ENCODE measurements at places on chromosomes 11 and 22.

DNA sequence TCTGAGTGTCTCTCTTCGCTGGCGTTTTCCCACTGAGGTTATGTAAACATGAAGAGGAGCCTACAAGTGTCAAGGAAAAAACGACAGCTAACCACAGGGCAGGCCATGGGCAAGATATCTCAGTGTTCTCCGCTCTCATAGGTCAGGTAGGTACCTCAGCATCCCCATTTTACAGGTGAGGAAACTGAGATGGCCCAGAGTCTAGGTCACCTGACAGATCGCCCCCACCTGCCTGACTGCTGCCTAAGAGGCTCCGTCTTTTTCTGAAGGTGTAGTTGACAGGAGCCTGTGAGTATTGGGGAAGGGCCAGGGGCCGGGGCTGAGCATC is 847 bp upstream of the NDUFA6 start:
- no peak for DNase-seq

- no peak for DNase-seq
Measured at GRCh38 chr11:66685276-66686099, 7.8 kb upstream of the RBM4B start.

GRCh38 chr11:119538753-119539152 is 115.8 kb upstream of the THY1 start:
- no peak for DNase-seq

DNA sequence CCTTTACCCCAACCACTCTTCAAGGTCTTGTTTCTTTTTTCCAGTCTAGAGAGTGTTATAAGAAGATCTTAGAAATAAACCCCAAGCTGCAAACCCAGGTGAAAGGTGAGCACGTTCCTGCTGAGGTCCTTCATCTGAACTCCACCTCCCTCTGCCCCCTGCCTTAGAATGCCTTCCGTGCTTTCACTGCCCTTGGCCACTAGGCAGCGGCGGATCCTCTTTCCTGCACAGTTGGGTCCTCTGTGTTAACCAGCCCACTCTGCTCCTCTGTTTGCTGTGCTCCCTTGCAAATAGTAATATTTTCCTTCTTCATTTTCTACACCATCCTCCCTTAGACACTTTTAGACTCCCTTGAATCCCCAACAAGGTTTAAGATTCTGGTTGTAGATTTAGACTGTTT is 24.3 kb downstream of the TTC12 start:
- no peak for DNase-seq

DNA sequence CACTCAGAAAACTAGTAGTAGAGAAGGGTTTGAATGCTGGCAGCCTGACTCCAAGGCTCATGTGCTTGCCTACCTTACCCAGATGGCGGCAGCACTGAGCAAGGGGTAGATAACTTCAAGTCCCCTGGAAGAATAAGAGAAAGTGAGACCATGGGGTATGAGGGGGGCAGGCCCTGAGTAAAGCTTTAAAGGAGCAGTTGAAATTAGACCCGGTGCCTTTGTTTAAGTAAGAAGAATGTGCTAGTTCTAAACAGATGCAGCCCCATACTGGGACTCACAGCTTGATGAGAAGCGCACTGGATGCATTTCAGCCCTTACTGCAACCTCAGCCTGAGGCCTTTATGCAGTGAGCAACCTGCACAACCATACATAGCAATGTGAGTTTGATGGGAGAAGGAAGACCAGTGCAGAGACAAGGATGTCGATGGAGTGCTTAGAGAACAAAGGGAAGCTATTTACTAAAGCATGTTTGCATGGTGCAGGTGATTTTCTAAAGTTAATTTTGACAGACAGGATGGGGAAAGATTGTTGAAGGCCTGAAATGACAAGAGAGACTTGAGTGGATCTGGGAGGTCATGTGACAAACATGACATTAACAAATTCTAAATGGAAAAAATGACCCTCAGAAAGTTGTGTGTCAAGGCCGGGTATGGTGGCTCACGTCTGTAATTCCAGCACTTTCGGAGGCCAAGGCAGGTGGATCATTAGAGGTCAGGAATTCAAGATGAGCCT is 27.1 kb upstream of the TMA7B start:
- no peak for DNase-seq

GRCh38 chr22:36612458-36612857 is 83.5 kb upstream of the EIF3D start:
- DNase-seq, result no peak

- DNase-seq, result no peak
Measured at GRCh38 chr11:65452806-65453490, 30.4 kb downstream of the NEAT1 start.

DNA sequence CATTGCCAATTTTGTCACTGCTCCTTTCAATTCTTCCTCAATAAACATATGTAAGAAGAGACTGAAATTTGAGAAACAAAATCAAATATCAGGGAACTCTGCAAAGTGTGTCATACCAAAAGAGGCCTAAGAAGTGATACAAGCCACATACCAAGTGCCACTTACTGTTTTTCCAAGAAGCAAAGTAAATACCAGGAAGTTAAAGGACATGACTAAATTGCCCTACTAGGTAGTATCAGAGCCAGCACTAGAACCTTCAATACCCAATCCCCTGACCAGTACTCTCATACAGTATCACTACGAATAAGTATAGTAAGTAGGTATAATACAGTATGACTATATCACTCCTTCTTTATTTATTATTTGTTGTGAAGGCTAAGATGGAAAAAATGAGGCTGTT is 13.6 kb downstream of the MAML2 start:
- DNase-seq, result no peak

- DNase-seq, result no peak
Measured at GRCh38 chr11:35809561-35809960, 134.3 kb upstream of the LDLRAD3 start.

GRCh38 chr11:124115782-124116616 is 749 bp downstream of the VWA5A start:
- DNase-seq, result no peak

DNA sequence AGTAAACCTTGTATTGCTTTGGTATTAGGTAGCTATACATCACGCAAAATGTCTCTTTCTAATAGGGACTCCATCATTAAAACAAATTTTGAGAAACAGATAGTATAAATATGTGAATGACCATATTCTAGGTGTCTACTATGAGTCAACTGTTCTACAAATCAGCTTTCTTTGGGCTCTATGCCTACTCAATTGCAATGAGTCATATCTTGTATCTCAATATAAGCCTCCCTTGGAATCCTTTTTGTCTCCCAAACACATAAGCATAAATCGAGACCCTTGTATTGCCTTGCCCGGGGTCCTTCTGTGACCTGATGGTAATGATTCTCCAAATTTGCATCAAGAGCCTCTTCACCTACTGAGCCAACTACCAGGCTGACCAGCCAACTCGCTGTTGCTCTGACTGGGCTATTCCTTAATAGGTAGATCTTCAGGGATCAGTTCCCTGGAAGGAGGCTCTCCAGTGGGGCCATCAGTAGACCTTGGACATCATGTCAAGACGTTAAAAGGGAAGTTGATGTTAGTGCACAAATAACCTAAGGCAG is 22.2 kb downstream of the BLID start:
- DNase-seq, result no peak

DNA sequence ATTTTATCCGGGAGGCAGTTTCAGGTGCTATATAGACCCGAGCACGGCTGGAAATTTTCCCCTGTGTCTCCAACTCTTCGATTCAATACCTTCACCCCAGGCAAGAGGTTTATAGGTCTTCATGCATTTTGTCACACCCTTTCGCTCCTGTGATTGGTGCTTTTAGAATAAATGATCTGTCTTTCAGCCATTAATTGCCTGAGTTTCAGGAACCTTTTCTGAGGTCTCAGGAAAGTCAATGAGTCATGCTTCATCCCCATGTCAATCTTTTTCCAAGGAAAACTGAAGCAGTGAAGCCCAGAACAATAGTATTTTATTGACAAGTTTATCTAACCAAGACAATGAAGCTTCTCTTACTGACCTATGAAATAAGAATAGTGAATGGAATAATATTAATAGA is 29.9 kb downstream of the FAM181B start:
- no peak for DNase-seq

DNA sequence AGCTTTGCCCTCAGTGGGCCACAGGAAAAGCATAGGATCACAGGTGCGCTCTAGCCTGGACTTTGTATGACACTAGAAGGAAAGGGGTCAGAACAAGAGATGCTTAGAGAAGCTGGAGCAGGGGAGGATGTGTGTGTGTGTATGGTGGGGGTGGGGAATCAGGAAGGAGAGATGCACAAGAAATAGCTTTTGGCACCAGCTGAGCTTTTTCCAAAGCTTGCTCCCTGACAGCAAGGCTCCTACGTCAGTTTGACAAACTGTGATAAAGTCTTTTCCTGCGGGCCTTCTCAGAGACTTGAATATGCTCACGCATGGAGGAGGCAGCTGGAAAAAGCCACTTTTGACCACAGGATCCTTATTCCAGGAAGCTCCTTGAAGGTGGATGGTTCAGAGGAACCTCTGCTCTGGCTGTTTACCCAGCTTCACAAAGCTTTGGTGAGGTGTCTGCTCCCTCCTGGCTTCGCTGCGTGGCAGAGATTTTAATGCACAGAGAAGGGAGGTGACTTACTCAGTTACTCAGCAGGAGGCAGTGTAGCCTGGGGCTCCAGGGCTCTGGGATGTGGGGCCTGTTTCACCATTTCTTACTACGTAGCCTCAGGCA is 3.9 kb downstream of the CDC42EP1 start:
- no peak for DNase-seq

GRCh38 chr11:1130276-1131032 is 27.3 kb upstream of the MUC5AC start:
- DNase-seq, result no peak

DNA sequence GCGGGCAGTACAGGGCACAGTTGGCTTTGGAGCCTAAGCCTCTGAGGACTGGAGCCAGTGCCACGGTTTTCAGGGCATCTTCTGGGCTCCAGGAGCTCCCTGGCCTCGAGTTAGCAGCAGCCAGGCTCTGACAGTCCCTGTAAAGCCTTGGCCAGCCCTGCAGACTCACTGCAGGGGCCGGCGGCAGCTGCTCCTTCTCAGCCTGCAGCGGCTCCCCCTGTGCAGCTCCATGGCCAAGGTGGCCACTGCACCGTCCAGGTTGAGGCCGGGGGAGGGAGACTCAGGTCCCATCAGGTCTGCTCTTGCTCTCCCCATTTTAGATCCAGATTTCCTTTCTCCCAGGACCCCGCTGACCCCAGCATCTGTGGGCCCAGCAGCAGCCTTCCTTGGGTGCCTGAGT is 1461.1 kb downstream of the BRD1 start:
- no peak for DNase-seq

- DNase-seq, result no peak
Measured at GRCh38 chr11:117600234-117600783, 196.7 kb downstream of the DSCAML1 start.

GRCh38 chr11:61513143-61513765 is 4.7 kb downstream of the LRRC10B start:
- DNase-seq, result no peak

DNA sequence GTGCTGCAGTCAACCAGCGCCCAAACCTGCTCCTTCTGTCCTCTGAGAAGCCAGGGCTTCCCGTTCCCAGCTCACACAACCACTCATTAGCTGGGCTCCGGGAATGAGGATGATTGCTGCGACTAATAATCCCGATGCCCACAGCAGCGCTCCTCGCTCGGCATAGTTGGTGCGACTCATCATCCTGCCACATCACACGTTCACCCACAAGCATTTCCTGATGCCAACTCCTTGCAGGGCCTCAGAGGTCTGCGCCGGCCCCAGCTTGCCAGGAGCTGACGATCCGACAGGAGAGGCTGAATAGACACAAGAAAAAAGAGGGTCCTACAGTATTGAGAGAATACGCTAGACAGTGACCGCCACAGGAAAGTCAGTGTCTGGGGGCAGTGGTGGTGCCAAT is 10.6 kb upstream of the CSNK1E start:
- no peak for DNase-seq

- no peak for DNase-seq
Measured at GRCh38 chr22:39254789-39255298, 10.1 kb upstream of the PDGFB start.

DNA sequence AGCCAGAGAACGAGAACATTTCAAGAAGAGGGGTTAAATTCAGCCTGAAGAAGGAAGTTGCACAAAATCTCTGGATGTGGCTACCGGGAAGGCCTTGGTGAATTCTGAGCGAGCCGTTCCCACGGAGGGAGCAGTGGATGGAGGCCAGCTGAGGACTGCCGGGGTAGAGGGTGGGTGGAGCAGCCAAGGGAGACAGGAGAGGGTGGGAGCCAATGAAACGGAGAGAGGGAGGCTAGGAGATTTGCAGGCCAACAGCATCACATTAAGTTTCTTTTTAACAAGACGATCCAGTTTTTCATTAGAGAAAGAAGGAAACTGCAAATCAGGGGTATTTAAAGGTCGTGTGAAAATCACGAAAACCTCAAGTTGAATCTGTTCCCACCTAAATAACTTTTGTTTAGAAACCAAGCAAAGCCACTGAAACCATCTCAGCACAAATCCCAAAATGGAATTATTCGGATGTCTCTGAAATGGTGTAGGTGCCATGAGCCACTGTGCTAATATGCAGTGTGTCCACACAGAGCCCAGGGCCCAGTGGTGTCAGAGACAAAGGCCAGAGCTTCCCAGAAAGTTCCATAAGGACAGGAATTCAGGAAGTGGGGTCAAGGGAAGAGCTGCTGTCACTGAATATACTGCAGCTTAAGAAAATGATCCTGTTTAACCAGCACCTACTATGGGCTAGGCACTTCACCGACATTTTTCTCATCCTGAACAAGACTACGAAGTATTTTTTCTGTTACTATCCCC is 59.7 kb upstream of the SLC35C1 start:
- no peak for DNase-seq

- no peak for DNase-seq
Measured at GRCh38 chr22:27985323-27986275, 66.5 kb upstream of the PITPNB start.

- no peak for DNase-seq
Measured at GRCh38 chr11:71948314-71949027, 19.6 kb downstream of the RNF121 start.

DNA sequence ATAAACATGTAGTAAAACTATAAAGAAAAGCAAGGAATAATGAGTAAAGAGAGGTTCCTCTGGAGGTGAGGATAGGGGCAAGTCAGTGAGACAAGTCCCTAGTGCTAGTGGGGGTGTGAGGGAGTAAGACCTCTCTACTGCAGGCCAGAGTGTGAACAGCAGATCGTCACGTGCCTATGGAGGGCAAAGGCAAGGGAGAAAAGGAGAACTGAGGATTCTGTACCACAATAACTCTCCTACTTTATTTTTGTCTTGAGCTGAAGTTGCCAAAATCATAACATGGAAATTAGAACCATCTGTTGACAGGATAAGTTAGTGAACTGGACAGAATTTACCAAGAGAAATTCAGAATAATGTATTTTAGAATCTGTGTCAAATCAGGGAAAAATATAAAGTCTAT is 77.6 kb downstream of the ENTHD1 start:
- DNase-seq, result no peak

- DNase-seq, result no peak
Measured at GRCh38 chr11:58659910-58660570, 37.6 kb downstream of the CNTF start.

- no peak for DNase-seq
Measured at GRCh38 chr11:75760710-75761493, 7.7 kb upstream of the DGAT2 start.

GRCh38 chr11:93718057-93718563 is 23.2 kb downstream of the TAF1D start:
- DNase-seq, result no peak

DNA sequence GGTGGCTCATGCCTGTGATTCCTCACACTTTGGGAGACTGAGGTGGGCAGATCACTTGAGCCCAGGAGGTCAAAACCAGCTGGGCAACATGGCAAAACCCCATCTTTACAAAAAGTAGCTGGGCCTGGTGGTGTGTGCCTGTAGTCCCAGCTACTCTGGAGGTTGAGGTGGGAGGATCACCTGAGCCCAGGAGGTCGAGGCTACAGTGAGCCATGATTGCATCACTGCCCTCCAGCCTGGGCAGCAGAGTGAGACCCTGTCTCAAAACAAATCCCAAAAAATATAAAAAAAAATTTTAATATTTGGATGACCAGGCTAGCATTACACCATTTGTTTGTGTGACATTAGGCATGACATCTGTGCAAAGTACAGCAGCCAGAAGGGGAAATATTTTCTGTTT is 49.7 kb upstream of the CTTN start:
- no peak for DNase-seq
